ENCODE measurements at places on chromosomes 7 and 10.

GRCh38 chr7:133702078-133702477 is 425.1 kb upstream of the LRGUK start:
- DNase-seq = no peak

DNA sequence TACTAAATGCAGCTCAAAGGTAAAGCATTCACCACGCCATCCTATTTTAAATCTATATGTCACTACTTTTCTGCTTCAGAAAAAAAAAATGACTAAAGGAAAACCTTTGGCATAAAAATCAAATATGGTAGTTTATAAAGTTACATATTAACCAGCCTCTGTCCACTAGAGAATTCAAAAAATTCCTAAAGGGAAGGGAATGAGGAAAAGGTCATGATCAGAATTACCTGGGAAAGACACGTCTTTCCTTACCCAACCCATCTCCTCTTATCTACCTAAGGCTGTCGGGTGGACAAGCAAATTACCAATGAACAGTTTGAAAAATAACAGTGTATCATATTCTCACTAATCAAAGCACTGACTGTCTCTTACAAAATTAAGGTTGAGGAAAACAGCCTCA is 100.7 kb upstream of the TMEM106B start:
- DNase-seq = no peak

DNA sequence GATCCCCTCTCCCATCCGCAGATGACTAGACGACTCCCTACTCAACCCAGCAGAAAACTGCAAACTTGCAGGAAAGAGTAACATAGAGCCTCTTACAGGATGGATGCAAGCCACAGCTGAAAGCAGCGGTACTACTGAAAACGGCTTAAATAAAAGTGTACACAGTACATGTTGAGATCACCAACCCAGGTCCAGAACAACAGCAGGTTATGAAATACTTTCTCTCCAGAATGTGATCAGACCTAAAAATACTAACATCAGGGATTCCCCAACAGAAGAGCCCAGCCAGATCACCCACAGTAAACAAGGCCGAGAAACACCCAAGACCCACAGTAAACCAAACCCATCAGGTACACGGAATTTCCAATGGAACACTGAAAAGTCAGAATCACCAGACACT is 13.2 kb downstream of the ATE1 start:
- DNase-seq = no peak

DNA sequence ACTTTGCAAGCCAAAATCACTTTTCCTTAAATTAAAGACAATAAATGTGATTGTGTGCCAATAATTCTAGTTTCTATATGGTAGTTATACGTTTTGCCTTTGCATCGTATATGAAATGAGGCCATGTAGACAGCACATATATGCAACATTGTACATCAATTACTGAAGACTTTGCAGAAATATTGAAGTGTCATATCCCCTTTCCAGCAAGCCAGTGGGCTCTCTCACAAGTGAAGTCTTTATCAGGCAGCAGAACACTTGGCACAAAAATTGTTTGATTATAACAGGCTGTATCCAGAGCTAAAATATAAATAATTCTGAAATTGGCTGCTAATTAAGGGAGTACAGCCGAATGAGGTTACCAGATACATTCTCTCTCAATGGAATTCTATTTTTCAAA is 588.6 kb upstream of the SEMA3D start:
- DNase-seq = no peak

DNA sequence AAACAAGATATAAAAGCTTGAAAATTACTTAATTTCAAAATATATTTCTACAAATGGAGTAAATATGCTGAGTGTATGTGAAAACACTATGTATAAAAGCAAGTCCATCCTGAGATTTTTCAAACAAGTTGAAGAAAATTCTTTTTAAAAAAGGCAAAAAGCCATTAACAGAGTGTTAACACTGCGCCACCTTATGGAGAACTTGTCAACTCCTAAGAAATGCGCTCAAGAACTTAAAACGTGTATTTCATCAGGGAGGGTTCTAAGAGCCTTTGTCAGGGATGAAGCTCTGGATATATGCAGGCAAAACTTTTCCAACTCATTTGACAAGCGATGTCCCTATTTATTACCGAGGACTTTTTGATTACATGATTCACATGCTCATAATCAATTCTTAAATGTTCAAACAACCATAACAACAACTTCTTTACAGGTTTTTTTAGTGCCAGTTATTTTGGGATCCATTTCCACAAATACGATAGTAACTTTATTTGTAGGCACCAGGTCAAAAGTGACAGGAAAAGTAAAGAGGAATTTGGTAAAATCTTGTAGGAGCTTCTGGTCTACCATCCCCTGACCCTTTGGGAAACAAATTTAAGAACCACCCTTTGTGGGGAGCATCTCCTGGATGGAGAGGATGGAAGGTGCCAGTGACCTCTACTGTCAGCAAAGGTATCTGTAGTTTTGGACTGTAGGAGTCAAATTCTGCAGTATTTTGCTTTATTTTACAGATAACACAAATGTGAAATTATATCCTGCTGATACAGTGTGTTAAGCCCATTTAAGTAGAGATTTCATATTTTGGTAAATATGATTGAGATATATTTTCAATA is 23.2 kb downstream of the CALCR start:
- no peak for DNase-seq

DNA sequence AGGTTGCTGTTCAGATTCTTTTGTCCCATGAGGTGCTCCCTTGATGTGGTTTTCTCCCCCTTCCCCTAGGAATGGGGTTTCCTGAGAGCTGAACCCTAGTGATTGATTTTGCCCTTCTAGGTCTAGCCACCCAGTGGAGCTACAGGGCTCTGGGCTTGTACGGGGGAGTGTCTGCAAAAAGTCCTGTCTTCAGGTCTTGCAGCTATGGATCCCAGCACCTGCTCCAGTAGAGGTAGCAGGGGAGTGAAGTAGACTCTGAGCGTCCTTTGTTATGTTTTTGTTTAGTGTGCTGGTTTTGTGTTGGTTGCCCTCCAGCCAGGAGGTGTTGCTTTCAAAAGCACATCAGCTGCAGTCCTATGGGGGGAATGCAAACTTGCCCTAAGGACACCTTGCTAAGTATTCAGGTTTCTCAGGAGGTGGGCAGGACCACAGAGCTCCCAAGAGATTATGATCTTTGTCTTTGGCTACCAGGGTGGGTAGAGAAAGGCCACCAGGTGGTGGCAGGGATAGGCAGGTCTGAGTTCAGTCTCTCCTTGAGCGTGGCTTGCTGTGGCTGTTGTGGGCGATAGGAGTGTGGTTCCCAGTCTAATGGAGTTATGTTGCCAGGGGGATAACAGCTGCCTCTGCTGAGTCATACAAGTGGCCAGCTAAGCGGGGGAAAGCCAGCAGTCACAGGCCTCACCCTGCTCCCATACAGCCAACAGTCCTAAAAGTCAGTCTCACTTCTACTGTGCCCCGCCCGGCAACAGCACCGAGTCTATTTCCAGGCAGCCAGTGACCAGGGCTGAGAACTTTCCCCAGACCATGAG is 92.4 kb upstream of the JCAD start:
- no peak for DNase-seq

- DNase-seq = no peak
These were observed 331.0 kb upstream of the NRP1 start for GRCh38 chr10:33665501-33665900.

GRCh38 chr7:127678947-127679346 is 27.0 kb downstream of the SND1 start:
- peak; percentile 49 for DNase-seq
